ENCODE measurements at places on chromosomes 5 and 9. TPM values are rescaled to one million over a fixed set of nuclear protein-coding genes. Genes with fewer than 3 reads are reported as not detected.
A peak's percentile ranks its signal among the peaks of the same experiment; 100 is the strongest.

The HMGCR gene
- total RNA-seq = 224 TPM

DNA sequence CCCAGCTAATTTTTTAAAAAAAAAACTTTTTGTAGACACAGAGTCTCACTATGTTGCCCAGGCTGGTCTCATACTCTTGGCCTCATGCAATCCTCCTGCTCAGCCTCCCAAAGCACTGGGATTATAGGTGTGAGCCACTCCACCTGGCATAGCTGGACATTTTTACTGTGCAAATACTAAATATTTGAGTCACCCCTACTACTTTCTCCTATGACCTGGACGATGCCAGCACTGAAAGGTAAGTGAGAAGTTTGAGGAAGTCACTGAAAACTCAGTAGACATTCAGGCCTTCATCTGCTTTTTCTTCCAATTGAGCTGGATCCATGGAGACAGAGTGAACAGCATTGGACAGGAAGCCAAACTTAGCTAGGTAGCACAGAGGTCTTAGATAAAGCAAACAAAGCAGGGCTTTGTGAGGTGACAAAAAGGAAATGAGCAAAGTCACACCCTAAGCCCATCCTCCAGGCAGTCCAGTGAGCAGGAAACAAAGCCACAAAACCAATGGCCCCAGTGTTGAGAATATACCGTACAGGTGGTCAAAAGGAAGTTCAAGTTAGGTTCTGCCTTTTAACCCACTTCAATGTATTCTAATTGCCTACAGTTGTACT is 192.6 kb upstream of the RASA1 start:
- H3K36me3 ChIP-seq = peaks cover 20% of the 10 kb centered on the region
- no peaks in the 10 kb centered on the region for H3K27me3 ChIP-seq
- peak; percentile 86 for DNase-seq
- peak overlapping the region; percentile 57 for H3K4me3 ChIP-seq
- H3K4me1 ChIP-seq = peaks cover 59% of the 10 kb centered on the region
- peak overlapping the region; percentile 100 for H3K27ac ChIP-seq

DNA sequence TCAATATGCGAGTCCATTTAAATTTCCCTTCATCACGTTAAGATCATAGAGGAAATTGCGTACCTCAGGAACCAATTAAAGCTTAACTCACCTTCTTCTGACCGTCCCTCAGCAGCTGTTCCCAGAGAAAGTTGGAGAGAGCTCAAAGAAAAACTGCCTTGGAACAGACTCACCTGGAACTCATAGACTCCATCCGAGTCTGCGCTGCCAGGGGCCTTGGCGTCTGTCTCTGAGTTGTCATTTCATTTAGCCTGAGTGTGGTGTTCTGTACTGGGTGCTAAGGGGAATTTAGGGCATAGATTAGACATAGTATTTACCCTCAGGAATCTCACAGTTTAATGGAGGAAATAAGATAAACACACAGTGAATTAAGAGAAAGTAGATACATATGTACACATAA is 892.7 kb downstream of the TLE1 start:
- H3K4me1 ChIP-seq = no peaks in the 10 kb centered on the region
- H3K36me3 ChIP-seq = no peaks in the 10 kb centered on the region
- no peaks in the 10 kb centered on the region for H3K27me3 ChIP-seq
- no peak overlapping the region for H3K4me3 ChIP-seq
- no peak for DNase-seq

DNA sequence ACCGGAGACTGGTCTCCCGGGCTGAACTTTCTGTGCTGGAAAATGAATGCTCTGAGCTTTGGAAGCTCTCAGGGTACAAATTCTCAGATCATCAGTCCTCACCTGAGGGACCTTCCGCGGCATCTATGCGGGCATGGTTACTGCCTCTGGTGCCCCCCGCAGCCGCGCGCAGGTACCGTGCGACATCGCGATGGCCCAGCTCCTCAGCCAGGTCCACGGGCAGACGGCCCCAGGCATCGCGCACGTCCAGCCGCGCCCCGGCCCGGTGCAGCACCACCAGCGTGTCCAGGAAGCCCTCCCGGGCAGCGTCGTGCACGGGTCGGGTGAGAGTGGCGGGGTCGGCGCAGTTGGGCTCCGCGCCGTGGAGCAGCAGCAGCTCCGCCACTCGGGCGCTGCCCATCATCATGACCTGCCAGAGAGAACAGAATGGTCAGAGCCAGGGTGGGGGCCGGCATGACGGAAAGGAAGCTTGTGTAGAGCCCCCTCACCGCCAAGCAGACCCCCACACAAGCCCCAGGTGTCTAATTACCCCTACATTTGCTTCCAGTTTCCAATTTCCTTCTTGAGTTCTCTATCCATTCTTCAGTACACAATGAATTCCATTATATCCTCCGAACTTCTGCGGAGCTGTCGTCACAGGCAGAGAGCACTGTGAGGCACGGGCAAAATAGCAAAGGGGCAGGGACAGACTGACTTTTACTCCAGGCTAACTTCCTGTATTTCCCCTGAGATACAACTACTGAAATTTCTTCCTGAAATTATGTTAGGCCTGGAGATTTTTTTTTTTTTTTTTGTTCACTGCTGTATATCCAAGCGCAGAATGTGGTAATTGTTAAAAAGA is 23.2 kb downstream of the CDKN2A start:
- no peaks in the 10 kb centered on the region for H3K27me3 ChIP-seq
- DNase-seq = no peak
- peak overlapping the region; percentile 97 for H3K4me3 ChIP-seq
- H3K4me1 ChIP-seq = peaks cover 22% of the 10 kb centered on the region
- H3K36me3 ChIP-seq = peaks cover 95% of the 10 kb centered on the region
- peak overlapping the region; percentile 76 for H3K27ac ChIP-seq

- H3K36me3 ChIP-seq = peaks cover 13% of the 10 kb centered on the region
- peak; percentile 95 for DNase-seq
- peak overlapping the region; percentile 2 for H3K27ac ChIP-seq
- H3K4me1 ChIP-seq = peaks cover 39% of the 10 kb centered on the region
- H3K27me3 ChIP-seq = no peaks in the 10 kb centered on the region
These were observed 59.1 kb upstream of the PJA2 start for GRCh38 chr5:109468737-109469420.

DNA sequence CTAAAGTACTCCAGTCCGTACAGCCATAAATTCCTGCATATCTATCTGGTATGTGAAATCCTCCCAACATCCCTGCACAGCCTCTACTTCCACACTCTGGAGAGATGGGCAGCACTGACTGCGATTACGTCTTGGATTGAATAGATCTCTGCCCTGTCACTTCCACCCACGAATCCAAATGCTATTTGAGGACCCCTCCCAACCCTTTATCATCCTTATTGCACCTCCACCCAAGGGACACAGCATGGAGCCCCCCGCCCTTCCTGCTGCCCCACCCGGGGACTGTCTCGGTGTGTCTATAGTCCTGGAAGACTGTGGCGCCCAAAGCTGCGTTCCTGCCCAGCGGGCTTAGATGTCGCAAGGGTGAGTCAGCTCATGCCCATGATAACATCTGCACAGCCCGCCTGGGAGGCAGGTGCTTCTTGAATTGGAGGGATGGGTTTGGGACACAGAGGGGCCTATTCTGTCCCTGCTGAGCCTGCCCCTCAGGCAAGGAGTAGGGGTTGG is 105.7 kb upstream of the HAND1 start:
- DNase-seq = peak; percentile 54
- H3K4me3 ChIP-seq = no peak overlapping the region
- peaks cover 10% of the 10 kb centered on the region for H3K4me1 ChIP-seq

All from Calu3 (cell line).